ENCODE measurements at places on chromosomes 11 and 22.

DNA sequence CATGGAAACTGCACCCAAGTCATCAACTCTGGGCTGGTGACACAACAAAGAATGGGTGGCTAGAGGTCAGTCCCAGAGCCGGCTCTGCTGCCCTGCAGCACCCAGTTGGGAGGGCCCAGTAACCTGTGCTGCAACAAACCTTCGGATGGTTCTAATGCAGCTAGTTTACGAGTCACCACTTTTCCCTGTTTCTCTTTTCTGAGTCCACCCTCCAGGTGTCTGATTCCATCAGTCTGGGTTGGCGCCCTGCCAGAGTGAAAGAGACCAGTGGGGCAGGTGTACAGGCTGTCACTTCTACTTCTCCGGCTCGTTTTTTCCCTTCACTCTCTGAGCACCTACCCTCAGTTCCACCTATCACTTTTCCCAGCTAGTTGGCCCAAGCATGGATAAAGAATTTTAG is 572.9 kb downstream of the NTM start:
- no peak for DNase-seq

- no peak for DNase-seq
Measured at GRCh38 chr11:1526785-1527184, 40.2 kb upstream of the MOB2 start.

DNA sequence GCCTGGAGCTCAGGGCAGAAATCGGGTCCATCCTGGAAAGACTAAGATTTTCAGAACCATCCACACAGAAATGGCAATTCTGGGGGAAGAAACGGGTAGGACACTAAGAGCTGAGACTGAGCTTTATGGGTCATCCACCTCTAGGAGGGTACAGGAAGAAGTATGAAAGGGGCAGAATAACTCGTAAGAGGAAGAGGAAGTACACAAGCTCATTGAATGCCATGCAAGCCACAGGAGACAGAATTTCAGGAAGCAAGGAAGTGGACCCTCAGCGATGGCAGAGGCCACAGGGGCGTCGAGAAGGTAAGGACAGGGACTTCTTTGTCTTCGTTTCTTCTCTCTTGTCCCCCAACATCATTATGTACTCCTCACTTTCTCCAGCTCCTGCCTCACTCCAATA is 169.6 kb downstream of the MAML2 start:
- DNase-seq, result no peak

GRCh38 chr22:40805239-40805638 is 13.9 kb downstream of the SLC25A17 start:
- no peak for DNase-seq

GRCh38 chr11:45927332-45927683 is 4.9 kb downstream of the LARGE2 start:
- no peak for DNase-seq

GRCh38 chr11:113998574-113998973 is 23.7 kb downstream of the HTR3A start:
- no peak for DNase-seq

DNA sequence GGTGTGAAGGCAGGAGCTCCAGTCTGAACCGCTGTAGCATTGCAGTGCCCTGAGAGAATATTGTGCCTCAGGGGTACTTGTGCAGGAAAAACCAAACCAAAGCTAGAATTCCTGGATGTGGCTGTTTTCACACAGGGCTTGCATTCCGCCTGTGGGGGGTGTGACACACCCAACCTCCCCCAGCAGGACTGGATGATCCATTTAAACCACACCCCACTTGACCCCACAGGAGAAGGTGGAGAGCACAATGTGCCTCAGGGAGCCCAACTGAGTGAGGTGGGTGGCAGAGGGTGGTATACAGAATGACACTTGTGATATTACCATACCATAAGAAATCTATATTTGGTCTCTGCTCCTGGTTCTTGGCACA is 66.9 kb upstream of the SLC22A12 start:
- no peak for DNase-seq

DNA sequence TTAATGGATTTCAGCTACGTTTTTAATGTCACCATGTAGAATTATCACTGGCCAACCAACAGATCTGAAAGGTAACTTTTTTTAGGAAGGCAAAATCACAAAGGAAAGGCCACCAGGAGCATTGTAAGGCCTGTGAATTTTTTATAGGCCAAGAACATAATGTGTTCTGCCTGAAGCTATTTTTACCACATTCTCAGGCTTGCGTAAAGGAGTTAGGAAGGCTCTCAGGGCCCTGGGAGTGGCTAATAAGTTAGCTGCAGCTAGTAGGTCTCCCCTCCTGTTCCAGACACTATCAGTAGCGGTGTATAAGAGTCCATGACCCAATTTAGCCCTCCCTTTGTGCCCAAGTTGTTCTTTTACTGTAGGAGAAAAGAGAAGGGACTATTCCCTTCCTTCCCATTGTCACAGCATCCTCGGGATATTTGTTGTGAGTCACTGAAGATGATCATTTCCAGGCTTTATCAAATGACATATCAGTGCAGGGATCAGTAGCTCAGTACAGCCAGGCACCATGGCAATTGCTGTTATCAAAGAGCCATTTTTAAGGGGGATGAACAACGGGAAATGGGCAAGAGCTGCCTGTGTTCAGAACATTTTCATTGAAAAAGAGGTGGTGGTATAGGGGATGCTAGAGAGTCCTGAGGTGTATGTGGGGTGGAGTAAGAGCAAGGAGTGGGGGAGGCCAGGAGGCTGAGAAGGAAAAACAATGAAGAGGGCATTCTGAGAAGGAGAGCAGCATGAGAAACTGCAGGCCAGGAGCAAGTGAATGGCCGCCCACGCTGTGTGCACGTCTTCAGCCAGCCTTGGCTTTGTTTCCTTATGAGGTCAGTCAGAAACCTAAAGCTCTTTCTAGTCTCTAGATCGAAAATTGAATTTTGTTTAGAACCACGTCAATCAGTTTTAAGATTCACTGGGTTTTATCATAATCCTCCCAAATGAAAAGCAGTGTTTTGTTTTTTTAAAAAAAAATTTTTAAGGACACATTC is 940.3 kb downstream of the NTM start:
- DNase-seq, result no peak

DNA sequence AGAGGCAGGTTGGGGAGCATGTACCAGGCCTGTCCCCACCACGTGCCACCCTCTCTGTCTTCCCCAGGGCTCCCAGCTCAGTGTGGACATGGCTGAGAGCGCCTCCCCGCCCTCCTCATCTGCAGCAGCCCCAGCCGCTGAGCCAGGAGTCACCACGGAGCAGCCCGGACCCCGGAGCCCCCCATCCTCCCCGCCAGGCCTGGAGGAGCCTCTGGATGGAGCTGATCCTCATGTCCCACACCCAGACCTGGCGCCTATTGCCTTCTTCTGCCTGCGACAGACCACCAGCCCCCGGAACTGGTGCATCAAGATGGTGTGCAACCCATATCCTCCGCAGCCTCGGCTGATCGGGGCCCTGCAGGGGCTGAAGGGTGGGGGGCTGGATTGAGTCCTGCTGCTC is at the start of gene CACNA1I:
Gene CACNA1I, plus strand, starts transcription at position 89 of the 400 bp plus-strand sequence. Its CDS starts 0 bp downstream, at position 89.
- DNase-seq, result no peak

GRCh38 chr11:123822032-123822431 is 15.9 kb upstream of the OR6M1 start:
- DNase-seq, result no peak
